ENCODE measurements at places on chromosomes 5 and 9.

GRCh38 chr5:112275671-112276070 lies 143.4 kb downstream of the EPB41L4A start:
- DNase-seq: no peak

DNA sequence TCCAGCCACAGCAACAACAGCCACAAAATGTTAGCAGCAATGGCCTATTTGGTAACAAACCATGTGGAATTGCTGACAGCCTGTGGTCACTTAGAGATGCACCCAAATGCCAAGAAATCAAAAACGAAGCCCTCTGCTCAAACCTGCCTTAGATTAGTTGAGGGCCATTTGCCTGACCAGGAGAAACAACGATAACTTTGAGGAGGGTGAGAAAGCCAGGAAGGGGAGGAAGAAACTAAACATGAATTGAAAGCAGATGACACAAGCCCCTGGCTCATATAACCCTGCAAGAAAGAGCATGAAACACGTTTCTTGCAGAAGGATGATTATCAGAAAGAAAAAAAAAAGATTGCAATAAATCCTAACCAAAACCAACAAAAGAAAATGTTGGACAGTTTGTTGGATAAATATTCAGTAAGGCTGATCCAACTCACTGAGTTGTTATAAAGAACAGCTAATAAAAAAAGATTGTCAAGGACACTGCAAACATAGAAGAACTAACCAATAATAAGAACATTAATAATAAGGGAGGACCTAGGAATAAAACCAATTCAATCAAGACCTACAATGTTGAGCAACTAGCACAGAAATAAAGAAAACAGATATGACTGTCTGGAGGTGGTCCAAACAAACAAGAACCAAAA lies 140.5 kb upstream of the SLC30A5 start:
- DNase-seq: no peak

DNA sequence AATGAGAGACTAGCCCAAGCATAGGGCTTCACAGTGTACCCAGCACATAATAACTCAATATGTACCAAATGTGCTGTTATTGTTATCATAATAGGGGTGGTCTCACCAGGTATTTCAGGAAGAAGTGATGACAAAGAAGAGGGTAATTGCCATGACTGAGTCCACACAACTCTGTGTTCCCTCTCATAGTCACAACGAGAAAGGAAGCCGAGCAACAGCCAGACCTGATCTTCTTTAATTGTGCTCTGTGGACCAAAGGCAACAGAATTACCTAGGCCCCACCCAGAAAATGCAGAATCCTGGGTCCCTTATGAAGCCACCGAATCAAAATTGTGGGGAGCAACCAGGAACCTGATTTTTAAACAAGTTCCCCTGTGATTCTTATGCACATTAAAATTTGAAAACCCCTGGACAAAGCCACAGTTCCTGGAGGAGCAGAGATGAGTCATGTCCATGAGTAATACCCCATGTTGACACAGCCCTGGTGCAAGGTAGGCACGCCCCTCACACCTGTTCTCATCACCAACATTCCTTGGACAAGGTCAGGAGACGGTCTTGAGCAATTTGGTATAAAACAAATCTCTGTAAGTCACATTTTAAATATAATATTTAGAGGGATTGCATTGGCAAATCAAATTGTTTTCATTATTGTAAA lies 5.2 kb downstream of the FGF1 start:
- DNase-seq: no peak

- DNase-seq: no peak
Observed at GRCh38 chr5:14587150-14587549, 5.6 kb downstream of the OTULINL start.

DNA sequence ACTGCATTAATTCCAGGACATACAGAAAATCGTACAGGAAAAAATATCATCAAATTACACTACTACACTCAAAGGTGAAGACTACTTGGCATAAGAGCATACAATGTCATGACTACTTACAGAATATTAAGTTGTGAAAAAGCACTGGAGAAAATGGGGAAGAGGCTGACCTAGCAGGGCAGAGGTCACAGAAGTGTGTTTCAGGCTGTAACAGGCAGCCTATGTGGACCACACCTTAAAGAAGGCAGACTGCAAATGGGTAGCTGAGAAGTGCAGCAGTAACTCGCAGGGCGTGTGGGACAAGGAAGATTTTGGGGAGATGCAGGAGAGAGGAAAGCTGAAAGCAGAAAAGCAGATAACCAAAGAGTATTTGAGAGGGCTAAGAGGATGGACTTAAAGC lies 167.0 kb upstream of the PIK3R1 start:
- DNase-seq: no peak

GRCh38 chr9:24899463-24899862 lies 353.8 kb upstream of the IZUMO3 start:
- DNase-seq: no peak

DNA sequence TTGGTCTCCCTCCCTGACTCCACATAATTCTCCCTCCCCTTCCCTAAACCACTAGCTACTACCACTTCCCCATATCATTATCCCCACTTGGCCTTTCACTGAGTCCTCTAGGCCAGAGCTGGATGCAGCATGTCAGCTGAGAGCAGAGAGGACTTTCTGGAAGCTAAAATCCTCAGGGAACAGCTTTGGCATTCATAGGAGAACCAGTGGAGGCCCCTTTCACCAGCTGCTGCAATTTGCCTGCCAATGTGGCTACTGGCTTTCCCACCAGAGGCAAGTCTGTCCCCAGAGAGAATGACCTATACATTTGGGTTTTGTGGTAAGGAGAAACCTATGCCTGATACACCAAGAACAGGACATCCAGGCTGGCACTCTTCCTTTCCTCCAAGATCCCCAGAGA lies 14.4 kb downstream of the FAM219A start:
- no peak for DNase-seq

- DNase-seq: peak; percentile 51
Observed at GRCh38 chr9:130039528-130040147, 3.4 kb downstream of the FNBP1 start.

GRCh38 chr5:115480271-115480670 lies 64.3 kb downstream of the FEM1C start:
- DNase-seq: no peak

- peak; percentile 54 for DNase-seq
Observed at GRCh38 chr5:86861512-86861911, 243.8 kb downstream of the COX7C start.

- DNase-seq: peak; percentile 30
Observed at GRCh38 chr9:130043654-130044623, 950 bp upstream of the FNBP1 start.

DNA sequence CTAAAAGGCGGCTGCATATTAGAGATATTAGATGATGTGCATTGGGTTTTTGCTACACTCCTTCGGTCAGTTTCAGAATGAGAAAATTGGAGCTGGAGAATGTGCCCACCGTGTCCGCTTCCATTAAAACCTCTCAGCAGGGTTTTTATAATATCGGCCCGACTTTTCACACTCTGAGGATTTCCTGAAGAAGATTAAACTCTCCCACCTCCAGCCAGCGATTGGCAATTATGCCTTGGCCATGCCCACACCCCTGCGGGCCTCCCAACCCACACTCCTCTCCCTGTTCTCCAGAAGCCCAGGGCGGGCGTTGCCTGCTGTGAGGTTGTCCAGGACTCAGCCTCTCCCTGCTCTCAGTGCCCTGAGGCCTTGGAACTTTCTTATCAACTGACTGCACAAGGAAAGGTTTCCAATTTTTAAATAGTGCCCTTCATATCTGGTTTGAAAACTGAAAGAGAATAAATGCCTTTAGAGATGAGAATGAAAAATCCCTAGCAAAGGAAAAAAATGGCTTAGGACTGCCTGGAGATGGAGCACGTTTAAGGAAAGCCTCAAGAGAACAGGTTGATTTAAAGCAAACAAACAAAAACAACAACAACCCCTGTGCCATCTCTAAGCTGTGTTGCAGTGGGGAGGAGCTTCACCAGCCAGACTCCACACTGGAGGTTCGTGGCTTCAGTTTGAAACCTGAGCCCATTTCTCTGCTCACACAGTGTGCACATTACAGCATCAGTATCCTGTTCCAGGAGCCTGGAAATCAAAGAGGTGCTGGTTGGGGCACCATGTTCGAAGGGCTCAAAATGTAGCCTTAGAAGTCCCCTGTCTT lies 292.9 kb downstream of the NSG2 start:
- no peak for DNase-seq

DNA sequence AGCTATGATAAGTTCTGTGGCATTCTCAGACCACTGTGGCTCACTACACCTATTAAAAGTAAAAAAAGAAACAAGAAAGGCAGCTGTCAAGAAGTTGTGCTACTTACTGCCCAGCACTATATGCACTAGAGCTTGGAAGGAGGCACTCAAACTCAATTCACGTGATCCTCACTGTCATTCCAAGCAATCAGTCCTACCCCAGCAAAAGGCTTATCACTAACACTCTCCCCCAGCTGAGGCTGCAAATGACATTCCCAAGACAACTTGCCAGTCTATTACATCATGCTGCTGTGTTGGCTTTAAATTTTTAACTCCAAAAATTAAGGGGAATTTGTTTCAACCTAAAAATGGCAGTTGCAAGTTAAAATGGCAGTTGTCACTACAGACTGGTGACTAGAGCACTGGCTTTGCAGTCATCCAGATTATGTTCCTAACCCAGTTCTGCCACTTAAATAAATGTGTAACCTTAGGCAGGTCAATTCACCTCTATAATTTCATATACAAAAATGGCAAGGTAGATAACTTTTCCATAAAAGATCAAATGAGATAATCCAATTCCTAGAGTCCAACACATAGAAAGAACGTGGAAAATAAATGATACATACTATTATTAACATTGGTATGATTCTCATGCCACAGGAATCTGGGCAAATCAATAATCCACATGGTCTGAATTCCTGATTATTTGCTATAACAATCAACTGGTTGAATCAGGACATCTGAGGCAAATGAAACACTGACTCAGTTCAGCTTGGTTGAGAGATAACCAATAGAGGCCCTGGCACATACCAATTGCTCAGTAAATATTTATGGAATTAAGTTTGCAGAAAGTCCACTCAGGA lies 52.4 kb downstream of the FBXW11 start:
- no peak for DNase-seq

DNA sequence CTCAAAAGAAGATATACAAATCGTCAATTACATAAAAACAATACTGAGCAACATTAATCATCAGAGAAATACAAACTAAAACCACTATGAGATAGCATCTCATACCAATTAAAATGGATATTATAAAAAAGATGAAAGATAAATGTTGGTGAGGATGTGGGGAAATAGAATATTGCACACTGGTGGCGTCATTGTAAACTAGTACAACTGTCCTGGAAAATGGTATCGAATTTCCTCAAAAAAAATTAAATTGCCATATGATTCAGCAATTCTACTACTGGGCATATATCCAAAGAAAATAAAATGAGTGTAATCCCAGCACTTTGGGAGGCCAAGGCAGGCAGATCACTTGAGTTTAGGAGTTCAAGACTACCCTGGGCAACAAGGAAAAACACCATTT lies 326.0 kb upstream of the FTMT start:
- no peak for DNase-seq

DNA sequence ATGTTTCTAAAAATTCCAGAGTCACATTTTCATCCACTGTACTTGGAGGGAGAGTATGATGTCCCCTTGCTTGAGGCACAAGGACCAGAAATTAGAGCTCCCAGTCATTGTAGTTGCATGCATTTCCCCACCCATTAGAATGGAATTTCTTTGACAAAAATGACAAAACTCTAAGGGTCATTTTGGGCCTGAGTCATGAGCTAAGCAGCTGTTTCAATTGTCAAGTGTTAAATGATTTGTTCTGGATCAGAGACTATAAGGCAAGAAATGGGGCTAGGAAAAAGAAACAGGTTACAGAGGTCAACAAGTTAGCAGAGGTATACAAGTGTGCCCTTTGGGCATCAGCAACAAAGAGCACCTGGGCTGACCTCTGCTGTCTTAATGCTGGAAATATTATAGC lies 131.2 kb upstream of the IQGAP2 start:
- no peak for DNase-seq

DNA sequence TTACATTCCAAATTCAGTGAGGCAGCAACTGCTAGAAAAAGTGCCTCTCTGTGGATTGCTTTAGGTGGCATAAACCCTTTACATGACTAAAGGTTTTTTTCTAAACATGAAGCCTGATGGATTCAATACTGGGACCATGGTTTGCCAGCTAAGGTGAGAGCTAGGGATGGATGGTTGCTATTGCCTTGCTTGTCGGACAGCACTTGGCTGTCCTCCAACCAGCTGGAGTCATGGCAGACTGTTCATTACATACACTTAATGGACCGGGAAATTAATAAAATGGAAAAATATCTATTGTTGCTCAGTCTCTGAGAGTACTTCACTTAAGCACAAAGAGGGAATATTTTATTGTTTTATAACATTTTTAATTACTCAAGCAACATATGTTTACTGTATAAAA lies 116.9 kb upstream of the TRPC7 start:
- no peak for DNase-seq

- DNase-seq: peak; percentile 27
Observed at GRCh38 chr9:3526997-3527940, 1.5 kb upstream of the RFX3 start.

DNA sequence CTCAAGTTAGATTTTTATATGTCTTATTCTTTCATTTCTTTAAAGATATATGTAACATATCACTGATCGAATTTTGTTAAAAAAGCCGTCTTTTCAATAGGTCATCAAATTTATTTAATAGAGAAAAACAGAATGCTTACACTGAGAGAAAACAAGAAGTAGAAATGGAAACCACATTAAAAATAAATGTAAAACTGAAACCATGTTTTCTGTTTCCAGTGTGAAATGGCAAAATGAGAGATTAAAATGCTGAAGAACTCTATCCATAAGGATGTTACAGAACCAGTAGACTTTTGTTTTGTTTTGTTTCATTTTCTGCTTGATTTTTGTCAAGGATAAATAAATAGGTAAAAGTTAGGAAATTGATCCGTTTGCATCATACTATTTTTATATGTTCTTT lies 210.1 kb downstream of the PRDM9 start:
- DNase-seq: no peak

DNA sequence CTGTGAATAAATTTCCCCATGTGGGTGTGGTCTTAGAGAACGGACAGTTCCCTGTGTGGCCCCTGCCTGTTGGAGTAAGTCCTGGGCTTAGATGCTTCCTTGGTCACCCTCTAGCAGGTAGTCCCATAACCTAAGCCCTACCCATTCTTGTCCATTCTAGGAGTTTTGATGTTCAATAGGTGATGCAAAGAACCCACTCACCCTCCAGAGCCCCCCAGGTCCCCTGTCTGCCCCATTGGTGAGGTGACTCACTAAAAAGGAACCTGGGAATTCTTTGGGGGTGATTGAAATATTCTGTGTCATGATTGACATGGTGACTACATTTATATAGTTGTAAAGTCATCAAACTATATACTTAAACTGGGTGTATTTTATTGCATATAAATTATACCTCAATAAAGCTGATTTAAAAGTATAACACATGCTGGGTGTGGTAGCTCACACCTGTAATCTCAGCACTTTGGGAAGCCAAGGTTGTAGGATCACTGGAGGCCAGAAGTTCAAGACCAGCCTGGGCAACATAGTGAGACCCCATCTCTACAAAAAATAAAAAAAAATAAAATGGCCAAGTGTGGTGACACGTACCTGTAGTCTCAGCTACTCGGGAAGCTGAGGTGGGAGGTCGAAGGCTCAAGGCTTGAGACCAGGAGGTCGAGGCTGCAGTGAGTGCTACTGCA lies 20.8 kb upstream of the GTF3C5 start:
- no peak for DNase-seq

GRCh38 chr9:69397384-69398214 lies 72.6 kb downstream of the ENTREP1 start:
- no peak for DNase-seq

GRCh38 chr5:177452688-177453638 lies 6.3 kb downstream of the PRR7 start:
- DNase-seq: no peak

Data from cerebellum (tissue), 4 donors.